A549 (cell line): ENCODE measurements at places on chromosomes 2 and 18.

DNA sequence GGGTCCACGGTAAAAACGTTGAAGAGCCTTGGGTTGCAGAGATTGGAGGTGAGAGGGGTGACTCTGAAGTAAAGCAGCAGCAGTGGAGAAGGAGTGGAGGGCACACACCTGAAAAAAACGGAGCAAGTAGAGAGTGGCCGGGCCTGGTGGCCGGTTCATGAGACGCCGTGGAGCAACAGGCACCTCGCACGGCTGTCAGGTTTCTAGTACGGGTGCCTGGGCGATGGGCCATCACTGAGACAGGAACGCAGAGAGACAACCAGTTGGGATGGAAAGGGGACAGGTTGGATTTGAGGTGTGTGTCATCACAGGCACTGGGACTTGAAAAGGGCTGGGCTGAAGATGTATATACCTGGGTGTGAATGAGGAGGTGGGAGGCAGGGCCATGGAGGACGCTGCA, 104.2 kb downstream of the MTCL1 start:
- no peak for DNase-seq

- no peak for DNase-seq
These were observed 301.3 kb upstream of the SKOR2 start for GRCh38 chr18:47552783-47553182.

DNA sequence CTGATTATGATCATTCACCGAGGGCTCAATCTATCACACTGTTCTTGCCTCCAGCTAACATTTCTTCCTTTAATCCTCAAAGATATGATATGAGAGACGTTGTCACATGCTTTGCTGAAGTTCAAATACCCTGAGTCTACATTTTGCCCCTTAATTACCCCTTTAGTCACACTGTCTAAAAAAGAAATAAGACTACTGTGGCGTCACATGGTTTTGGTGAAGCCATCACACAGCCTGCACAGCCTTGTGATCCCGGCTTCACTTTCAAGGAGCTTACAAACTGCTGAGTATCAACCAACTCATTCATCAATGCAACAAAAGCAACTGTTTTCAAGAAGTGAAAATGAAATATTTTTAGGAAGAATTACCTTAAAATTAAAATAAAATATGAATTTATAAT, 31.9 kb upstream of the SOCS6 start:
- DNase-seq = no peak

DNA sequence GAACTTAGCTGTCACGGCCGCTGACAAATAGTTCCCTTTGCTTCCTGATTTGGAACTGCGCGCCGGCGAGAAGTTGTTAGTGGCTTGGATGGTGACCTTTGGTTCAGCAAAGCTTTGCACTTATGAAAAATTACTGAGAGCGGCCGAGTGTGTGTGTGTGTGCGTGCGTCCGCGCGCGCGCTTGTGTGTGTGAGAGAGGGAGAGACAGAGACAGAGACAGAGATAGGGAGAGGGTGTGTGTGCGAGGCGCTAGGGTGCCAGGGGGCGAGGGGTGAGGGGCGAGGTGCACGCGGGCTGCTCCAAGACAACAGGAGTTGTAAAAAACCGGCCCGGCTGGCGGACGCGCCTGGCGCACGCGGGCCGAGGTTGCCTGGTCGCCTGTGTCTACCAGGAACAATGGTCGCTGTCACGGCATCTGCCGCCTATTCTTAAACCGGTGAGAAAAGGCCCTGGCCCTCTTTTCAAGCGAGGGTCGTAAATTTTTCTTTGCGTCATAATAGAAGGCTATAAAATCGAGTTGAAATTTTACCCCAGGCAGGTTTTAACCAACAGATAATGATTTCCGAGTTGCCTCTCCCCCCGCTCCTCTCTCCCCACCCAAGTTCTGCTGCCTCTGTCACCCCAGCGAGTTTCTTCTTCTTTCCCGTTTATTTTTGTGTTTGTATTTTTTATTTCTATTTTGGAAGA, 535 bp downstream of the HOXD3 start:
- peak; percentile 4 for DNase-seq

GRCh38 chr18:77058290-77058835, 74.2 kb downstream of the MBP start:
- no peak for DNase-seq

GRCh38 chr18:46332921-46333341, 228.7 kb downstream of the HAUS1 start:
- no peak for DNase-seq

DNA sequence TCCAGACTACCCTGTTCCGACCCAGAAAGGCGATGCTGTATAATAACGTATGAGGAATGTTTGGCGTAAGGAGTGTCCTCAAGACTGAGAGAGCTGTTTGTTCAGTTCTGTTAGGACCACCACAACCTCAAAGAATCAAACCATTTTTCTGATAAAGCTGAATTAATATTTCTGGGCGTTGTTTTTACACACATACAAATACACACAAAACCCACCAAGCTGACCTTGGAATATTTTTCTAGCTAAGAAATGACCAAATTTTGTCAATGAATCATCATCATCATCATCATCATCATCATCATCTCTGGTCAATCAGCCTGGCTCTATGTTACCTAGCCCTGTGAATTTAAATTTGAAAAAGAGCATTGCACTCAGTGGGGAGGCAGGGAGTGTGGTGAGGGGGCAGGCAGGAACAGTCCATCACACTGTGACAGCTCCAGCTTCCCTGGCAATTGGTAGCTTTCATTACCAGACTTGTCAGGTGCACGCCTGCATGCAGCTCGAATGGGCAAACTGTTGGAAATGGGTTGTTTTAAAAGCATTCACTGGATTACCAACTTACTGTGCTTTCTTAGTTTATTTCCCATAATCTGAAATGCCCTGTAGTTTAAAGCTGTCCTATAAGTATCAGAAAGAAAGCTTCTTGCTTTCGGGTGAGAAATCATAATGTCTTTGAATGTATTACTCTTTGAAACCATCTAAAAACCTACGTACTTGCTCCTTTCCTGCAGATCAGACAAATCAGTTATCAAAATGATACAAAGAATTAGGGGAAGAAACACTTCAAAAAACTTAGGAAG, 6.9 kb upstream of the POU3F3 start:
- no peak for DNase-seq

GRCh38 chr2:191699341-191699945, 21.5 kb downstream of the NABP1 start:
- DNase-seq = no peak

GRCh38 chr2:229980431-229981184, 58.3 kb downstream of the FBXO36 start:
- no peak for DNase-seq

GRCh38 chr2:68340226-68341061, 20.7 kb upstream of the CNRIP1 start:
- DNase-seq = no peak

DNA sequence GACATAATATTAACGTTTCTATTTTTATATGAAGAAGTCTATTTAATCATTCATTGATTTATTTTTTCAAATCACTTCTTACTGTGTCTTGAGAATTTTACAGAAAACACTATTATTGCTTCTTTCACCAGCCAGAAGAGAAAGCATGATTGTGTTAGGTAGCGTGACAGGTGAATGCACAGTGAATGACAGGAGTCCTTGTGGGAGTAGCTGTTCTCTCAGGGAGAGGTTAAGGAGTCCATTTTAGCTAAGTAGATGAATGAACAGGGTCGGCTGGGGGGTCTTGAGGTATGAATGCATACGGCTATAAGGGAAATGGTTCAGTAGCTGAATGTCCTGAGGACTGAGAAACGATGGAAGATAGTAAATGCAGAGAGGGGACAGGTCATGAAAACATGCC, 56.2 kb downstream of the CTNNA2 start:
- no peak for DNase-seq

- DNase-seq = no peak
These were observed 72.4 kb downstream of the MYCN start for GRCh38 chr2:16012626-16013358.

DNA sequence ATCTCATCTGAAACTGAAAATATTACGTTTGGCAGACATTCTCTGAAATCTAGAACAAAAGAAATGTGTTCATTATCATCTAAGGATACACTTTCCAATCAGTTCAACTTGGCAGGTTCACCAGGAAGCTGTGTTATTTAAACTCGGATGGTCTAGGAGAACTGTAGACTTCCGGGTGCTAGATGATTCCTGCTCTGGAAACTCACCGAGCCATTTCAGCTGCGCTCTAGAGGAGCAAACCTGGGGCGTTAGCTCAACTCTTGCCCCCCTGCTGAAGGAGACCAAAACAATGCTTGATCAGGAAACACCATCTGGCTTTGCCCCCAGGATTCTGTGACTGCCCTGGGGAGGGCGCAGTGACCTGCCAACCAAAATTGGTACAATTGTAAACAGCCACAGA, 22.9 kb downstream of the MLPH start:
- no peak for DNase-seq

DNA sequence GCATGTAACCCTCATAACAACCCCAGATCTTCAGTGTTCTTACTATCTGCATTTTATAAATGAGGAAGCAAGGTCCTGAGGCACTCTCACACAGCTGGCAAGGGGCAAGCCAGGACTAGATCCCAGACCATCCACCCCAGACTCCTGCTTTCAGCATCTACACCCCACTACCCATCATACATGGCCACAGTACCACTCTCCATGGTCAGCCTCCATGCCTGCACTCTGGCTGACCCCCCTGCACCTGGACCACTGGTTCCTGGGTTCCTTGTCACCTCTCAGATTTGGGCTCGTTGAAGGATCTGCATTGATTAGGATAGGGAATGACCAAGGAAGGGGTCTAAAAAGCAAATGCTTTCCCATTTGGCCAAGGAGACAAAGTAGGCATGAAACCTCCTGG, 36.0 kb upstream of the TEX51 start:
- no peak for DNase-seq

DNA sequence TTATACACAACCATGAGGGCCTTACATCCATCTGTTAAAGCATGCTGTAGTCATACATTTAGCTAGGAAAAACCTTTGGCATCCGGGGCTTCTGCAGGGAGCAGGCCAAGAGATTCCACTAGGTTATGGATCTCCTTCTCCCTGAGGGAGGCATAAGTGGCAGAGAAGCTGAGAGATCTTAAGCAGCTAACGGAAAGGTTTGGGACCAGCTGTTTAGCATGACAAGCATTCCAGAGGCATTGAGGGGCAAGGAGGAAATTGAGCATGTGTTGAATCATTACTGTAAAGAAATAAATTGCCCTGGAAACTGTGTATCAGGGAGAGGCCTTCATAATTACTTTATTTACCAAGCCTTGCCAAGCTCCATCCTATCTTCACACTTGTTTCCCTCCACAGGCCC, 643.1 kb downstream of the CNTNAP5 start:
- DNase-seq = no peak

DNA sequence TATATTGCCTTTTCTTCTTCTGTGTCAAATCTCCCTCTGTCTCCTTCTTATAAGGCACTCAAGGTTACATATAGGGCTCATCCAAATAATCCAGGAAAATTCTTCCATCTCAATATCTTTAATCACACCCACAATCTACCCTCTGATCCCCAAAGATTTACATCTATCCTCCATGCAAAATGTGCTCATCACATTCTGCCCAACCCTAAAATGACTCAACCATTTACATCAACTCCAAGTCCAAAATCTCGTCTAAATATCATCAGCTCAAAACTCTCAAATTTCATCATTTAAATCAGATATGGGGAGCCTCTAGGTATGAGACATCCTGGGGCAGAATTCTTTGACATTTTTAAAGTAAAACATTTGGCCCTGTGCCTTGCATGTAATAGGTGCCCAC, 1349.8 kb downstream of the SUCLG1 start:
- no peak for DNase-seq

- DNase-seq = no peak
These were observed 15.1 kb upstream of the NMUR1 start for GRCh38 chr2:231545105-231545902.

GRCh38 chr2:238146884-238147544, 8.5 kb downstream of the KLHL30 start:
- no peak for DNase-seq

DNA sequence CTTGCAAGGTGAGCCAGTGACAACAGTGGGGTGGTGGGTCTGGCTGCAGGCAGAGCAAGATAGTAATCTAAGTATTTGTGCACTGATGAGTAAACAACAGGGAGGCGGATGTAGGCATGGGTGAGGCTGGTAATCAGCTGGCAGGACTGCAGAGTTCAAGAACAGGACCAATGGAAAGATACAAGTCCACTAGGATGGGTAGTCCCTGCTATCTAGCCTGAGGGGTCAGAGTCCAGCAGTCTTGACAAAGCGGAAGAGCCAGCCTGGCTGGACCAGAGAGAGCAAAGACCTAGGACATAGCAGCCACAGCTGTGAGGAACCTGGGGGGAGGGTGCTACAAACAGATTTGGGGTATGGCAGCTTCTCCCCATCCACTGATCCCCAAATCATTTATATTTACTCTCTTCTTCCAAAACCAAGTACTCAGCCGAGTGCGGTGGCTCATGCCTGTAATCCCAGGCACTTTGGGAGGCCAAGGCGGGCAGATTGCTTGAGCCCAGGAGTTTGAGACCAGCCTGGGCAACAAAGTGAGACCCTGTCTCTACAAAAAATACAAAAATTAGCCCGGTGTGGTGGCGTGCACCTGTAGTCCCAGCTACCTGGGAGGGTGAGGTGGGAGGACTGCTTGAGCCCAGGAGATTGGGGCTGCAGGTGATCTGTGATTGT, 25.9 kb downstream of the VIL1 start:
- DNase-seq = no peak

- peak; percentile 79 for DNase-seq
These were observed 4.4 kb upstream of the SERPINB5 start for GRCh38 chr18:63472380-63472779.

DNA sequence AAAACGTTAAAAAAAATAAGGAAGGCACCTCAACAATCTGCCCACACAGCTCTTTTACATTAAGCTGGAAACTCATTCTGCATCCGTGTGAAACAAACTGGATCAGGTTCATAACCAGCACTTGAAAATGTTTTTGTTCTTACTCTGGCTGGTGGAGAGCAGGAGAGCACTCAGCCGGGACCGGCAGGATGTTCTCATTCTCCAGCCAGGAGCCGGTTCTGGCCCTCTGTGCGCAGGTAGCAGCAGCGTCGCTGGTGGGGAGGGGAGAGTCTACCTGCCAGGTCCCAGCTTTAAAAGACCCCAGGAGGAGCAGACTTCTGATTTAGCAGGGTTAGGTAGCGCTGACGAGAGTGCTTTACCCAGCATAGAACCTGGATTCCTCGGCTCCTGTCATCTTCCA, 834.9 kb upstream of the SALL3 start:
- DNase-seq = no peak

GRCh38 chr2:97900806-97901205, 94.9 kb downstream of the TMEM131 start:
- DNase-seq = no peak

DNA sequence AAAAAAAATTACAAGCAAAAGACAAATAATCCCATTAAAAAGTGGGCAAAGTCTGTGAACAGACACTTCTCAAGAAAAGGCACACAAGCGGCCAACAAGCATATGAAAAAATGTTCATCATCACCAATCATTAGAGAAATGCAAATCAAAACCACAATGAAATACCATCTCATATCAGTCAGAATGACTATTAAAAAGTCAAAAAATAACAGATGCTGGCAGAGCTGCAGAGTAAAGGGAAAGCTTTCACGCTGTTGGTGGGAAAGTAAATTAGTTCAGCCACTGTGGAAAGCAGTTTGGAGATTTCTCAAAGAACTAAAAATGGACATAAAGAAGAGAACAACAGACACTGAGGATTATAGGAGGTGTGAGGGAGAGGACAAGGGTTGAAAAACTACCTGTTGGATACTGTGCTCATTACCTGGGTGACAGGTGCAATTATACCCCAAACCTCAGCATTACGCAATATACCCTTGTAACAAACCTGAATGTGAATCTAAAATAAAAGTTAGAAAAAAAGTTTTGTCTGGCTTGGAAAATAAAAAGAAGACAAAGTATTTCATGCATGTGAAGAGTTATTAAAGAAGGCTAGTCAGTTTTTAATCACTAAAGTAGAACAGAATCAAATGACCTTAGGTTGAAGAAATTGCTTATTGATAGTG, 8.7 kb upstream of the ACSL3 start:
- no peak for DNase-seq

- no peak for DNase-seq
These were observed 1230.7 kb upstream of the ZEB2 start for GRCh38 chr2:145750612-145751011.
